ENCODE measurements at places on chromosomes 6 and 20. TPM values are rescaled to one million over a fixed set of nuclear protein-coding genes. Genes with fewer than 3 reads are reported as not detected.

KIF25 gene
- total RNA-seq: not detected

DNA sequence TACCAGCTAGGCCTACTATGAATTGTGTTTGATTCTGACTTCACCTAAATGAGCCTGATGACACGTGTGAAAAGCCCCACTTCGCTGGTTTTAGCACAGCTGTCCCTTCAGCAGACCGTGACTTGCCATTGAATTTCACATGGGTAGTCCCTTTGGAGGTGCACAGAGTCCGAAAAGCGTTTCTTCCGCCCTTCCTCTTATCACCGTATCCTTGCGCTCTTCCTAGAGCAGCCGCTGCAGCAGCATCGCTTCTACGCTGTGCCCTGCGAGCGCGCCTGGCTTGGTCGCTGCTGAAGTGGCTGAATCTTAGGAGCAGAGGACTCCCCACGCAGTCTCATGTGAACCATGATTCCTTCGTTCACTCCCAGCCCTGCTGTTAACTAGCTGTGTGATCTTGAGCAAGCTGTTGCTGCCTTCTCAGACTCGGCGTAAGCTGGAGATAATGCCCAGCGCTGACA, 127.0 kb downstream of the PACRG start:
- DNase-seq: no peak

SHLD1 gene
- 4.5 TPM for total RNA-seq

DNA sequence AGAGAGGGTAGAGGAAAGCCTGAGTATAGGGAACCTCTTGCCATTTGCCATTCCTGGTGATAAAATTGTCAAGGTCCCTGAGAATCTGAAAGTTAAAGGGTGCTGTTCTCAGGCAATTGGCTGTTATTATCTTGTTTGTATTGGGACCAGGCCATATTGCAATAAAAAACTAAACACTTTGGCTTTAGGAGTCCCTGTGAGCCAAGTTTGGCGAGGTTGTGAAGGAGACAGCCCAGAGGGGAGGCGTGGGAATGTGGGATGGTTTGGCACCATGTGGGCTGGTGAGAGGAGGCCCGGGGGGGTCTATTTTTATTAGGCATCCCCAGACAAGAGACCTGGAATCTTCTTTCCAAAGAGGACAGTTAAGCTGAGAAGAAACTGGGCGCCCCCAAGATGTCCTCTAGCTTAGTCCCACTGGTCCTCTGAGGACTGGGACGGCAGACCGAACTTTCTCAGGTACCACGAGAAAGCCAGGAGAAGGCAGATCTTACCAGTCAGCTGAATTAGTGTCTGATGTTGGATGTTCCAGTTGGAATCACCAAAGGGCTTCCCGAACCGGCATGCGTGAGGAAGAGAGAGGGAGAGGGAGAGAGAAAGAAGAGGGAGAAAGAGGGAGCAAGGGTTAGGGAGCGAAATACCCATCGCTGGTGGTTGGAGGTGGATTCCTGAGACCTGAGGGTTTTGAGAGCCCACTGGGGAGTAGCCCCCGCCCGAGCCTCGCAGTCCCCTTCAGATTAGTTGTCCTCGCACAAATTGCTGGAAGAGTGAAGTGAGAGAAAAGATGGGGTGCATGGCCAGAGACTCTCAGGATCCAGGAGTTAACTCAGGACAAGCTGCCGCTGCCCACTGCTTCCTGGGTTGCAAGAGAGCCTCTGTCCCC, 24.4 kb downstream of the DYNLT1 start:
- no peak for DNase-seq

- DNase-seq: no peak
Observed at GRCh38 chr20:19725814-19726525, 32.1 kb upstream of the RIN2 start.

DNA sequence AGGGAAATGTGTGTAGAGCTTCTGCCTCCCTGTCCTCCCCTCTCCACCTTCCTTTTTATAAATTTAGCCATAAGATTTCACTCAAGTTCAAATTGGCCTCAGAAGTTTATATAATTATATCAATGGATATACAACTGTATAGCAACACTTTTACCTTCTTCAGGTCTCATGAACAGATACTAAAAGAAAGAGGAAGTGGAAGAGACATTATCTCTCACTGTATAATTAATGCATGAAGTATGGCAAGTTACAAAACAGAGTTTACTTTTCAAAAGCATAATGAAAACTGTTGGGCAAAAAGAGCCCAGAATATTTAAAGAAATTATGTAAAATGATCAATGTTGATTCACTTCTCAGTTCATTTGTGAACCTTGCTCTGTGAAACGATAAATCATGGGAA, 99.7 kb downstream of the PDE7B start:
- no peak for DNase-seq

DNA sequence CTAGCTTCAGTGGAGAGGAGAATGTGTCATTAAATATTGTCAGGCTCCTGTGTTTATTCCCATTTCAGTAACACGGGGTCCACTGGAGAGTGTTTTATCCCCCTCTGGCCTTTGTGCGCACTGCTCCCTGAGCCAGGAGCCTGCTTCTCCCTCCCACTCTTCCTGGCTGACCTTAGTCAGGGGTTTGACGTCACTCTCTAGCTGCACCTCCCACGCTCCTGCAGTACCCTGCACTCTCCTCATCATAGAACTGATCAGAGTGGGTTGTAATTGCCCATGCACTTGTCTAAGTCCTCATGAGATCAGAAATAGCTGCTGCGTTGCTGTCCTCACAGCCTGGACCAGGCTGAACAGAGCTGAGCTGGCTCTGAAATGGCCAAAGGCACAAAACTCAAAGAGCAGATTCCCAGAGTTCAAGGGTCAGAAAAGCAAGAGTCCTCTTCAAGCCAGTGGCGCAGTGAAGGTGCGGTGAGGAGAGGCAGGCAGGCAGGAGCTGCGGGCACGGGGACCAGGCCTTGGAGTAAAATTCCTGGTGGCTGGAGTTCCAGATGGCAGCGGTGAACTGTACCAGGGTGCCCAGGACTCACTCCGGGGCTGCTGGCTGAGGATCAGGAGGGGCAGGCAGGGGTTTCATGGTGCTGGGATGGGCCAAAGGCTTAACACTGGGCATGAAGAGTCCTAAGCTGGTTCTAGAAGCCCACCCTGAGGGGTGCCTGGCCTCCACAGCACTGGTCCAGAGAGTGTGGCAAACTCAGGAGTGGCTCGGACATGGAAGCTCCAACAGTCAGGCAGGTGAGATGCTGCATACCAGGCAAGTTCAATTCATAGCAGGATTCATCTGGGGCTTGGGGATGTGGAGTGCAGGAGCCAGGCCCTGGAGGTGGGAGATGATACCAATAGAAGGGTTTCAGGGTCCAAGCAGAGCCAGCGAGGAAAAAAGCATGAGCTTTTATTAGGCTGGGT, 170.9 kb downstream of the SCP2D1 start:
- no peak for DNase-seq

- DNase-seq: no peak
Observed at GRCh38 chr20:25364879-25365699, 25.5 kb downstream of the ABHD12 start.

GRCh38 chr20:47674686-47675085, 110.6 kb downstream of the SULF2 start:
- no peak for DNase-seq

DNA sequence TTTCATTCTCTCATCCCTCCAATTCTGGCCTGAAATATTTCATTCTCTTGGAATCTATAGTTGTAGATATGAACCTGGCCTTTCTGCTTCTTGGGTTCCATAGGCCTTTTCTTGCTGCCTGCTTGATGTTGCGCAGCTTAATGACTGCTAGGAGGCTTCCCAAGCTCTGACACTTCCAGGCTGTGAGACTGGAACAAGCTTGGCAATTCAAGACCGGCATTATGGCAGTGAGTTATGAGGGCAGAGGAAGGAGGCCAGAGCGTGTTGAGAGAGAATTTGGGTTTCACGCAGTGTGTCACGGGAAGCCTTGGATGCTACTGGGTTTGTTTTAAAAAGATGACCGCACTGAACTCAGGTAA, 948 bp upstream of the DNAJC5 start:
- no peak for DNase-seq
